ENCODE measurements at places on chromosomes 7 and 10. TPM values are rescaled to one million over a fixed set of nuclear protein-coding genes. Genes with fewer than 3 reads are reported as not detected.

NOS3 gene
- polyA plus RNA-seq, result 10.3 TPM

CHAT gene
- 0.96 TPM for polyA plus RNA-seq

DNA sequence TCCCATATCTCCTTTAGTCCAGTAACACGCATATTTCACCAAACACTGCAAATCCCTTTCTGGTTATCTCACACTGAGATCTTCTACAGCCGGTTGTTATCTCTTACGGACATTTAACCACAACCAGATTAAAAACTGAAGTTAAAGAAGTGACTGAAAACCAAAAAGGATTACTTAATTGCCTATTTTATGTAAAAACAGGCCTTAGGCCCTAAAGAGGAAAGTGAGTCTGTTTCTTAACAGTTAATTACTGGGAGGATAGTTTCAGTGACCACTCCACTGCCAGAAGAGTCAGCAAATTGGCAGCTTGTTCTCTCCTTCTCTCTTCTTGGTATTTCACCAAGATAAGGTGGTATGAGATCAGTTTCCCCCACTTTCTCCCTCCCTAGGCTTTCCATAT, 161.9 kb upstream of the MEOX2 start:
- DNase-seq, result no peak
- no peaks in the 10 kb centered on the region for H3K4me1 ChIP-seq
- no peak overlapping the region for H3K27ac ChIP-seq
- H3K36me3 ChIP-seq, result no peaks in the 10 kb centered on the region

DNA sequence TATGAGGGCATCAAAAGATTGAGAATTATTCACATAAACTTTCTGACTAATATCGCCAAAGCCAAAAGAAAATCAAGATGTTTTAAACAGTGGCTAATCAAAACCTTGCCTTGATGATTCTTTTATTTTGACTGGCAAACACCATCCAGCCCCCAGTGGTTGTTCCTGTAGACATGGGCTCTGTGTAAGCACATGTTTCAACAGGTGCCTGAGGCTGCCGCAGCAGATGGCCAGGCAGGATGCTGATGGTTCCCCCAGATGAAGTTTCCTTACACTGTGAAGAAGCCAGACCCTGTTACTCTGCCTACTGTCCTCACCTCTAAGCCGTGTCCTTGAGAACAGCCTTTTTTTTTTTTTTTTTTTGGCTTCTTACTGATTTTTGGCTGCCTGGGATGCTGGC, 146.5 kb downstream of the RAB11FIP2 start:
- H3K27me3 ChIP-seq, result peaks cover 3% of the 10 kb centered on the region
- DNase-seq, result no peak
- no peaks in the 10 kb centered on the region for H3K36me3 ChIP-seq
- no peaks in the 10 kb centered on the region for H3K4me1 ChIP-seq

DNA sequence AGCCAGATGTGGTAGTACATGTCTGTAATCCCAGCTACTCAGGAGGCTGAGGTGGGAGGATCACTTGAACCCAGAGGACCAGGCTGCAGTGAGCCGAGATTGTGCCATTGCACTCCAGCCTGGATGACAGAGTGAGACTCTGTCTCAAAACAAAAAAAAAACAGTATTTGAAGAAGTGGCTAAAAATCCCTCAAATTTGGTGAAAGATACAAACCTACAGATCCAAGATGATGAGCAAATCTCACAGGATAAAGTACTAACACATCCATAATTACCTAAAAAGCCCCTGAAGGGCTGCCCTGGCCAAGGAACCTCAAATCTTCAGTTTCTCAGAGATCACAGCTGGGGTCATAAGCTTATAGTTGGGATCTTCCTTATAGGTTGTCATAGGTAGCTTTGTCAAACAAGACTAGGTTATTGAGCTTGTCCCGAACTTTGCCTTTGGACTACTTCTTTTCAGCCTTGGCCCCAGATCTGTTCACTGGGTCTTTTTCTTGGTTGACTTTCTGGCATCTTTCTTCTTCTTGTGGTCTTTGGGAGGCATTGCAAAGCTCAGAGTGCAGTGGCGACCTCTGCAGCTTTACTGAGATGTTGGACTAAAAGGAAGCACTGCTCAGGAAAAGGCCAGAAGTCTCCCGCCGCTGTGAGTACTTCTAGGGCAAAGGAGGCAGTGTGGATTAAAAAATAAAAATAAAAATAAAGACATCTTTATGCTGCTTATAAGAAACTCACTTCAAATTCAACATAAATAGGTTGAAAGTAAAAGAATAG, 28.6 kb upstream of the SAR1A start:
- no peaks in the 10 kb centered on the region for H3K27me3 ChIP-seq
- H3K4me1 ChIP-seq, result no peaks in the 10 kb centered on the region
- H3K27ac ChIP-seq, result no peak overlapping the region
- H3K4me3 ChIP-seq, result no peak overlapping the region
- peaks cover 24% of the 10 kb centered on the region for H3K36me3 ChIP-seq
